Thoracic aorta (tissue), 2 donors: ENCODE measurements at places on chromosomes 6 and 20. TPM values are rescaled to one million over a fixed set of nuclear protein-coding genes. Genes with fewer than 3 reads are reported as not detected.

MAP7 gene
- total RNA-seq = 5.1 TPM

NNAT gene
- not detected for total RNA-seq

TMEM151B gene
- not detected for total RNA-seq

TMC2 gene
- not detected for total RNA-seq

DNA sequence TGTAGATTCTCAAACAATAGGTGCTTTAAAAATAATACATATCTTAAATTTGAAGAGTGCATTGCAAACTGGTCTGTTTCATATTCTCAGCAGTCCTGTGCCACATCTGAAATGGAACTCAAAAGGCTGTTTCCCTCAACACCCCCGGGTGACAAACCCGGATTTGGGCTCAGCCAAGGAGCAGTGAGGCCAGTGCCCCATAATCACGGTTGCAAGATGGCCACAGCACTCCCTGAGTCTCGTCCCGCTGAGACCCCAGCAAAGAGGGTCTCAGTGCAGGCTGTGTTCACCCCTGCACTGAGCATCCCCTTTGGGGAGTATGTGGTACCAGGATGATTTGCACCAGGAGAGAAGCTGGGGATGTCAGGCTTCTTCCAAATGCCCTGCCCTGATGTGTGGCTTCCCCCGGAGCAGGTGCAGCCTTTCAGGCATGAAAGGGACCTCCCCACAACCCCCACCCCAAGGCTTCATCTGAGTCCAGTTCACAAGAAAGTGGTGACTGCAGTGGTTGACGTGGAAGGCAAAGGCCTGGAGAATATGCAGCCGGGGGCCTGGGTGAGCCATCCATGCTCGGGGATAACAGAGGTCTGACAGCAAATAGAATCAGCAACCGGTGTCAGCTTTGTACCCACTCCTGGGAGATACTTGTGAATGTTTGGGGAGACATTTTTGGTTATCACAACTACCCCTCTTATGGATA, 202.9 kb downstream of the SYNDIG1 start:
- DNase-seq = no peak

GRCh38 chr20:36349384-36350170, 43.4 kb downstream of the DLGAP4 start:
- no peak for DNase-seq
